ENCODE measurements at places on chromosomes 6 and 20.

DNA sequence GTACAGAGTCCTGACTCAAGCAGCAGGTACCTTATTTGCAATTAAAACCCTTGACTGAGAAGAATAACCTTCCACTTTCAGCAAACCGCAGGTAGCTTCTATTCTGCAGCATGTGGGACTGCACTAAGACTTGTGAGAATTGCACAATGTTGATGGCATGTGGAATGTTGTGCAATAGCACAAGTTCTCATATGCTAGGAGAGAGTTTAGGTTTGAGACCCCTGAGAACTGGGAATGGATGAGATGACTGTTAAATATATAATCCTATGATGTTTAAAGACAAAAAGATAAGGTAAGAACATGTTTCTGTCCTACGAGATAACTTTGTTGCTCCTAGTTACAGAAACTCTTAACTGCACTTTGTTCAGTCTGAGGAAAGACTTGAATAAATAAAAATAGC is 194.6 kb downstream of the OTOR start:
- no peak for DNase-seq

DNA sequence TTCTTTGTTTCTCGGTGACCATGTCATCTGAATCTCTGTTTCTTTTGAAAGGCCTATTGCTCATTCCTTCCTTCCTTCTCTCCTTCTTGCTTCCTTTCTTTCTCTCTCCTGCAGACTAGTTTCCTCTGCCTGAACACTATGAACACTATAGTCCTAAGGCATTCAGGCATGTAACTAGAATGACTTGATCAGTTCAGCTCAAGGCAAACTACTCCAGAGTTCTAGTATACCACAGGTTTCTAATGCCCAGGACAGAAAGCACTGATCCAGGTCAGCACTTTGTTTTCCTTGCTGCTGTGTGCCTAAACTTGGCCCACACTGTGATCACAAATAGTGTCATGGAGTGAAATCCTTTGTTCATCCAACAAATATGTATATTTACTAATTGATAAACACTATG is 324.1 kb upstream of the GJE1 start:
- no peak for DNase-seq

- DNase-seq: no peak
These were observed 336.8 kb downstream of the RFPL4B start for GRCh38 chr6:112683926-112684325.

DNA sequence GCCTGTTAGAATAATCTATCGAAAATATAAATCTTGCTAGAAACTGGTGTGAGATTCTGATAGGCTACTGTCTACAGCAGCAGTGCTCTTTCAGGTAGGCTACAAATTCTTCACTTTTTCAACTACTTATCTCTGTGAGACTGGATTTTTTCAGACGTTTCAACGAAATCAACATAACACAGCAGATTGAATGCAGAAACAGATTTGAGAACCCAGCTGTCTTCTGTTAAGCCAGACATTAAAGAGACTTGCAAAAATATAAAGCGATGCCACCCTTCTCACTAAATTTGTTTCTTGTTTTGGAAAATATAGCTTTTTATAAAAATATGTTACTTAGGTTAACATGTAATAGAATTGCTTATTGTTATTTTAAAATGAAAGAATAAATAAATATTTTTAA is 140.6 kb upstream of the PHACTR1 start:
- no peak for DNase-seq

GRCh38 chr6:147071776-147072175 is 132.4 kb upstream of the STXBP5 start:
- DNase-seq: peak; percentile 51
